Pancreas (tissue), 10 donors: ENCODE measurements at places on chromosomes 2 and 18. TPM values are rescaled to one million over a fixed set of nuclear protein-coding genes. Genes with fewer than 3 reads are reported as not detected.

SULT6B1 gene
- not detected for total RNA-seq

CHRND gene
- total RNA-seq, result not detected

ADAM23 gene
- 0.67 TPM for total RNA-seq

DNA sequence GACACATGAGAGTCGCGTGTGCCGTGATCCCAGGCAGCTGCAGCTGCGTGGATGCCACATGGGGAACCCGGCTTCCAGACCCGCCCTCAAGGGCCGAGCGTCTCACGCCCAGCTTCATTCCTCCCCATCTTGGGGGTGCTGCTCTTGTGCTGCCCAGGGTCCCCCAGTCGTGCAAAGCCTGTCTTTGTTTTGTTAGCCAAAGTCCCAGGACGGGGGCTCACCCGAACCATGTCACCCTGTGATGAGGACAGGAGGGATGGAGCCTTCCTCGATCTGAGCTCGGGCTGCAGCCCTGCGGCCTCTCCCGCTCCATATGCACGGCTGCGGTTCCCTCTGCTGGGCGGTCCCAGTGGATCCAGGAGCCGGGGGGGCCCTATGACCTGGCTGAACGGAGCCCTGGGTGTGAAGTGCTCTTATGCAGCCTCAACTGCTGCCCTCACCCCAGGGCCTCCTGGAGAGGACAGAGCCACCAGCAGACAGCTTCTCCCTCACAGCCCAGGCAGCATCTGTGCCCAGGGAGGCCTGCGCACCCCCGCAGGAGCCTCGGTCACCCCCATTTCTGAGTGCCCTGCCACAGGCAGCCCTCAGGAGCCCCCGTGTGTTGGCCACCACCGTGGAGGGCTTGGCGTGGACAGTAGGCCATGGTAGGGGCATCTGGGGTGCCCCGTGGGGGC, 99.0 kb upstream of the CTDP1 start:
- peak; percentile 10 for DNase-seq

DNA sequence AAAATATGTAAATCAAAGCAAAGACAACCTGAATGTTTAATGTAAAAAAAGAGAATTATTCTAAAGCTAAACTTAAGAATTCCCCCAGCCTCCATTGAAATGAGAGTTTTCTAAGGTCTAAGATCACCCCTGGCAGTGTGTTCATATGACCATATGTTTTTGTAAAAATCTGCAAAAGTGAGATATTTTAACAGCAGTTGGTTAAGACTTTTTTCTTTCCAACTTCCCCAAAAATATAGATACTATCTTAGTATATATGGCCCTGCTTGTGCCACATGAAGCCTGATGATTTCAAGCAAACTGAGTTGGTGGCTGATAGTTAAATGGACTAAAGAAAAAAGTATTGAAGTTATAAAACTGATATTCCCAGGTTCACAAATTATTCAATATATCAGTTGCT, 35.4 kb downstream of the ZNF804A start:
- no peak for DNase-seq

GRCh38 chr2:9975805-9976447, 24.4 kb downstream of the GRHL1 start:
- peak; percentile 46 for DNase-seq
